Inflammatory macrophage (primary cell): ENCODE measurements at places on chromosomes 4 and X.

- DNase-seq = no peak
Measured at GRCh38 chrX:38028300-38028699, 21.9 kb downstream of the SYTL5 start.

GRCh38 chrX:397575-397974, 10.9 kb upstream of the PPP2R3B start:
- DNase-seq = no peak

- DNase-seq = no peak
Measured at GRCh38 chrX:120732461-120732860, 102.6 kb upstream of the C1GALT1C1 start.

DNA sequence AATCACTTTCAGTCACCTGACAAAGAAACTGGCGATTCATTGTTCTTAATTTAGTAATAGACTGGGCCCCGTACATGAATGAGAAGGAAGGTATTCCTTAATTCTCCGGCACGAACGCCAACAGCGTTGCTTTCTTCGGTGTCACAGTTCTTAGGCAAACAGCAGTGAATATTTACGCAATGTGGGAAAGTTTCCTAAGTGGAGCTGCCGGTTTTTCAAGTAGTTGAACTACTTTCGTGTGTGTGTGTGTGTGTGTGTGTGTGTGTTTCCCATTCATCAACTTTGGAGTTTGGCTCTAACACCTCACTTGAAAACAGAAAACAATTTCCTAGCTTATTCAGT, 651 bp downstream of the NXT2 start:
- peak; percentile 67 for DNase-seq

- no peak for DNase-seq
Measured at GRCh38 chrX:9153300-9153699, 119.4 kb upstream of the FAM9B start.

DNA sequence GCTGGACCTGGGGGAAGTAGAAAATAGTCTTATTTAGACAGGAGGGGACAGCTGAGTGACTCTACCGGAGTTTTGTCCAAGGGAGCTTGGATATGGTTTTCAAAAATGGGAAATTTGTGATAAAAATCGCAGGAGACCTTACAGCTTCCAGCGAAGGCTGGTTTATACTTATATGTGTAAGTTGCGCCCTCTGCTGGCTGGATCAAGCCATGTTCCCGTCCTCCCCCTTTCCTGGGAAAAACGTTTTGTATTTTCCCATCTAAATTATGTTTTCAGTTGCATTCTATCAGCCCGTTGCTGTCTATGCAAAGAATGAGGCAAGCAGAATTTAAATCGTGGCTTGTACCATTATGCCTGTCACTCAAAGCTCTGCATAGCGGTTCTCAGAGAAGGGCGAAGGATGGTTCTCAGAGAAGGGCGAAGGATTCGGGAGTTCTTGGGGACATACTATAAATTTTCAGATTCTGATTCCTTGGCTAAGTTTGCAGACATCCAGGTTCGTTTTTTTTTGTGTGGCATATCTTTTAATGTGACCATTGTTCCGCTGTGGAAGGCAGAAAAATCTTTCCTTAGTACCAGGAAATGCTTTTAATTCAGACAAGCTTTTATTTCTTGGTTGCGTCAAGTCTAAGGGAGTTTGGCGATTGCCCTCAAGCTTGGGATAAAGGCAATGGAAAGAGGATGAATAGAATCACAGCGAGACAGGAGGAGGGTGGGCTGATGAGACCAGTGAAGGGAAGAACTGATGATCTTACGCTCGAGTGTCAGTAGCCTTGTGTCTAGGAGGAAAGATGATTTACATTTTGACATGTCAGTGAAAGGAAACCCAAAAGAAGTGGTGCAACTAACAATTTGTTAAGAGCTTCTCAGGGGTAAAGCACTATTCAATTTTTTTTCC, 128.5 kb upstream of the ARX start:
- peak; percentile 46 for DNase-seq

DNA sequence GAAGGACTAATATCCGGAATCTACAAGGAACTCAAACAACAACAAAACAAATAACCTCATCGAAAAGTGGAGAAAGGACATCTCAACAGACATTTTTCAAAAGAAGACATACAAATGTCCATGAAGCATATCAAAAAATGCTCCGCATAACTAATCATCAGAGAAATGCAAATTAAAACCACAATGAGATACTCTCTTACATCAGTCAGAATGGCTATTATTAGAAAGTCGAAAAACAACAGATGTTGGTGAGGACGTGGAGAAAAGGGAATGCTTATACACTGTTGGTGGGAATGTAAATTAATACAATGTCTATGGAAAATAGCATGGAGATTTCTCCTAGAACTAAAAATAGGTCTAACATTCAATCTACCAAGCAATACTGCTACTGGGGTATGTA, 51.1 kb upstream of the MYOZ2 start:
- no peak for DNase-seq

- DNase-seq = no peak
Measured at GRCh38 chr4:8194306-8195242, 4.5 kb upstream of the SH3TC1 start.

- peak; percentile 82 for DNase-seq
Measured at GRCh38 chr4:88211473-88212252, 53.2 kb upstream of the ABCG2 start.

DNA sequence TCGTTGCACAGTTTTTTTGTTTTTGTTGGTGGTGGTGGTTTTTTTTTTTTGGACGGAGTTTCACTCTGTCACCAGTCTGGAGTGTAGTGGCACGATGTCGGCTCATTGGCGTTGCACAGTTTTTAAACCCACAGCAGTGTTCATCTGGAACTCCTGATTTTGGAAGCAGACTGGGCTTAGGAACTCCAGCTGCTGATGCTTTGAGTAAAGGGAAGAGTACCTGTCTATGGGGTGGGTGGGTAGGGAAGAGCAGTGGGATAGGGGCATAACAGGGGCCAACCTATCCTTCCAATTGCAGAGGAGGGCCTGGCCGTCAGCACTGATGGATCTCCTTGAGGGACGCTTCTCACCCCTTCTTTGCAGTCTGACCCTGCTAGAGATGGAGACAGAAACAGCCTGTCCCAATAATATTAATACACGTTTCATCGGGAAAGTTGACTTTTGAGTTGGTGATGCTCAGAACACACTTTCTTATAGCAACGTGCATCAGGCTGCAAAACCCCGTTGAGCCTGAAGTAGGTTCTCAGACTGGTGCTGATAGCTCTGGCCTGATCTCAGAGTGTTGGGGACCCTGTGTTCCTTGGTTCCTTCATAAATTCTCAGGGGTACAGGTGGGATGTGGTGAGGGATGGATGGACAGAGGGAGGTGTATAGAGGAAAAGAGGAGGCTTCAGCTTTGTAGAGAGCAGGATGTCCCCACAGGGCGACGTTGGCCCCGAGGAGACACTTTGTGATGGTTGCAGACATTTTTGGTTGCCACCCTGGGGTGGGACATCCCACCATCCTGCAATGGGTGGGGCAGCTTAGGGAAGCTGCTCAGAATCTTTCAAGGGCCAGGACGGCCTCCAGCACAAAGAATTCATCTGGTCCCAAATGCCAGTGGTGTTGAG, 2.3 kb downstream of the CD99 start:
- no peak for DNase-seq

DNA sequence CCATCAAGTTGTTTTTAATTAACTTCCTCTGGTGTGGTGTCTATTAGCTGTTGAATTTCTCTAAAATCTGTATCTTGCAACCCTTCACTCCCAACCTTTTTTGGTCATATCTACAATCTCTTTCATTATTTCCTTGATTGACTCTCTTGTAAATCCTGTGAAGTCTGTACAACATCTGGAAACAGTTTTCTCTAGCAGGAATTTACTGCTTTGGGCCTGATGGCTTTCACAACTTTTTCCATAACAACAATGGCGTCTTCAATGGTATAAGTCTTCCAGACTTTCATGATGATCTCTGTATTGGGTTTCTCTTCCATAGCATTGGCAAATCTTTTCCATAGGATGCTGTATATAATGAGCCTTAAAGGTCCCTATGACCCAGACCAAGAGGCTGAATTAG, 49.0 kb downstream of the TBC1D19 start:
- no peak for DNase-seq
